ENCODE measurements at places on chromosomes 7 and 10.

DNA sequence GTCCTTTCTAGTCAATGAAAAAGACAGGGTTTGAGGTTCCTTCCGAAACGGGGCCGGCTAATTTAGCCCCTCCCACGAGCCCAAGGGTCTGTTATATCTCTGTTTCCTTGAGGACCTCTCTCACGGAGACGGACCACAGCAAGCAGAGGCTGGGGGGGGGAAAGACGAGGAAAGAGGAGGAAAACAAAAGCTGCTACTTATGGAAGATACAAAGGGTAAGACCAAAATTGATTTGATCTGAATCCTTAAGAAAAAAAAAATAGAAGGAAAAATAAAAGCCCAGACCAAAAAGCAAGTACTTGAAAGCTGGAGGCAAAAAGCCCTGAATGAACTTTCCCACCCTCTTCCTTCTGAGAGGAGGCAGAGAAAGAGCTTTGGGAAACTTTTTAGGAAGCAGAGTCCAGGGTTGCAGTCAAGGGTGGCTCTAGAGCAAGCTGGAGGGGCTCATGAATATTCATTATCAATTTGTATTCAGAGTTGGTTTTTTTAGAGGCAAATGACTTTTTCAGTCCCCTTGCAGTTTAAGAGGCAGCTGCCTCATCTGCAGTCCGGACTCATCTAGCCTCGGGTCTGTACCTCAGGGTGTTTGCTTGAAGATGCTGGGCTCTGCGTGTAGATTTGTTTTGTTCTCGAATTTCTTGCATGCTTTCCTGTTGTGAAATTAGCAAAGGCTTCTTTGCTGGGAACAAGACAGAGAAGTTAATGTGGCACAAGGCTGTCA lies at the start of gene ENTPD1:
ENTPD1 (plus strand) TSS at position 123 of the 721 bp plus-strand sequence; CDS start at position 200, 77 bp downstream.
- peak; percentile 59 for DNase-seq

DNA sequence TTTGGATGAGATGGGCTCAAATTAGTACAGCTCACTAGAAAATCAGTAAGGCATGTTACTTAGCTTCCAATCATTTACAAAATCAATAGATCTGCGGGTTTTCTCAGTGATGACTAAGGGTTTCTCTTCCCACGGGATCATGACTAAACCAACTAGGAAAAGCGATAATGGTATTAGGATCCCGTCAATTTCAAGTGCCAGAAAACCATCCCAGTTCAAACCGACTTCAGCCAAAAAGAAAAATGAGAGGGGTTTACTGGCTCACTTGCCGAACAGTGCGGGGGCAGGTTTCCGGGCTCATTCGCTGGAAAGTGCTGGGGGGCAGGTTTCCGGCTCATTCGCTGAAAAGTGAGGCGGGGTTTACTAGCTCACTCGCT lies 62.1 kb upstream of the LYZL2 start:
- DNase-seq, result no peak

DNA sequence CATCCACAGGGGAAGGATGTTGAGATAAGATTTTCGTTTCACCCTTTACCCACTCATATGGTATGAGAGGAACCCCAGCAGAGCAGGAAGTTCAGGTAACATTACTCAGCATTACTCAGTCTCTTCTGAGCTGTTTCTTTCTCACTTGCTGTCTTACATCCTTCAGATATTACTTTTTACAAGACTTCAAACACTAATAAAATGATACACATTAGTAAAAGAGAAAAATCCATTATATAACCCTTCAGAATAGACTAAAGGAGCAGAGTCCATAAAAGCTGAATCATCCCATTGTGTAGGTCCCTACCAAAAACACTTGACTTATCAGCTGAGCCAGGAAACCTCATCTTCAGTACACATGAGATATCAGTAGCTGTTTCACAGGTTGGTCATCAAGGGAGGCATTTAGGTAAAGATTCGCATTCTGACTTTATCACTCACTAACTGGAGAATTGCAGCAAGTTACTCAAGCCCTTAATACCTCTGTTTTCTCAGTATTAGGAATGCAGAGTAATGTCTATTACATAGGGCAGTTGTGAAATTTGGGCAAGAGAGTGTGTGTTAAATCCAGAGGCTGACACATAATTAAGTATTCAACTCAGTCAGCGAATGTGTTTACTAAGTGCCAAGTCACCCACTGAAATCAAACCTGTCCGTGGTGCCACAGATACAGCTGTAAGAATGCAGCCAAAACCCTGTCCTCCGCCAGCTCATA lies 44.7 kb downstream of the KLF6 start:
- no peak for DNase-seq

DNA sequence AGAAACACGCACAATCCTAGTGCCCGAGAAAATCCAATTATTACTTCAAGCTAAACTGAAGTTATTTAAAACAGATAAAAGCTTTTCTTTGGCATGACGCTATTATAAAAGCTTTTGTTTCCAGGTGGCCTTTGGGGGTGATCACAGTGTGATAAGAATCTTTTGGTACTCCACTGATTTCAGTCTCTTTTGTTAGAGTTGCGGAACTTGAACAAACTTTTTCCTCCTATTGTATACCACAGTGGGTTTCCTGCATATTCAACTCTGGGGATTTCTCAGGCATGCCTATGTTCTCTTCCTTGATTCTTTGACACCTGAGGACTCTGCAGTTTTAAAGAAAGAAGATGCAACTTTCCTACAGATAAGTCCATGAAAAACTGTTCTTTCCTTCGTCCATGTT lies 99.7 kb upstream of the PITRM1 start:
- DNase-seq, result peak; percentile 6

- DNase-seq, result no peak
Observed at GRCh38 chr7:21383227-21384220, 44.4 kb upstream of the SP4 start.

DNA sequence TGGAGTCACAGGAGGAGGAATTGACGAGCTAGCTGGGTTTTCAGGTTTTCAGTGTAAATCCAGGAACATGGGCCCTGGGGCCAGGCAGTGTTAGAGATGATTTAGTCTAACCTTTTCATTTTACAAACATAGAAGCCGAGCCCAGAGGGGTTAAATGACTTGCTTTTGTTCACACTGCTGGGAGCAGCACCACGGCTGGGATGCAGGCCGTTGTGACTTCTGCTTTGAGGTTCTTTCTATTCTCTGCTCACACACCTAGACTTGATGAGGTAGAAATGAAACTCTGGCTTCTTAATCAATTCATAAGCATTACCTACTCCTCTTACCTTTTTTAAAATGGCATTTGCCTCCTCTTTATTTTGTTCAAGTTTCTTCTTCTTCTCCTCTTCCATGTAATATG lies 36.4 kb downstream of the CREB5 start:
- DNase-seq, result no peak

GRCh38 chr10:128480601-128481000 lies 354.4 kb upstream of the MKI67 start:
- DNase-seq, result no peak

DNA sequence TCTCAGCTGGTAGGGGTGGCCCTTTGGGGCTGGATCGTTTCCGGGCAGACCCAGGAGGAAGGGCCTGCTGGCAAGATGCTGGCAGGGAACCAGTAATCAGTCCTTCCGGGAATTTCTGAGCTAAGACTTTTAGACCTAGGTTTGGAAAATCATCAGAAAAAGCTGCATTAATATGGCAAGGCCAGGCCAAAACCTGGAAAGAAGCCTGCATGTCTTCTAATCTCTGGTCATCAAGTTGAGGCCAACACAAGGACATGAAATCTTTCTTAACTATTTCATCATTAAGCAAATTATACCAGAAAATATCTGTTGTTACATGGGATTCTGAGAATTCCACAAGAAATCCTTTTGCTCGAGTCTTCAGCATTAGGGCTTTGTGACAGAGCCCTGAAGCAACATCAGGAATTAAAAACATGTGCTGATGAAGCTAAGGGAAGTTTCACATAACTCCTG lies 19.9 kb downstream of the CPA1 start:
- DNase-seq, result no peak

GRCh38 chr7:65448816-65449504 lies 75.3 kb downstream of the ZNF92 start:
- DNase-seq, result no peak

- no peak for DNase-seq
Observed at GRCh38 chr7:112188257-112188656, 17.9 kb downstream of the DOCK4 start.

DNA sequence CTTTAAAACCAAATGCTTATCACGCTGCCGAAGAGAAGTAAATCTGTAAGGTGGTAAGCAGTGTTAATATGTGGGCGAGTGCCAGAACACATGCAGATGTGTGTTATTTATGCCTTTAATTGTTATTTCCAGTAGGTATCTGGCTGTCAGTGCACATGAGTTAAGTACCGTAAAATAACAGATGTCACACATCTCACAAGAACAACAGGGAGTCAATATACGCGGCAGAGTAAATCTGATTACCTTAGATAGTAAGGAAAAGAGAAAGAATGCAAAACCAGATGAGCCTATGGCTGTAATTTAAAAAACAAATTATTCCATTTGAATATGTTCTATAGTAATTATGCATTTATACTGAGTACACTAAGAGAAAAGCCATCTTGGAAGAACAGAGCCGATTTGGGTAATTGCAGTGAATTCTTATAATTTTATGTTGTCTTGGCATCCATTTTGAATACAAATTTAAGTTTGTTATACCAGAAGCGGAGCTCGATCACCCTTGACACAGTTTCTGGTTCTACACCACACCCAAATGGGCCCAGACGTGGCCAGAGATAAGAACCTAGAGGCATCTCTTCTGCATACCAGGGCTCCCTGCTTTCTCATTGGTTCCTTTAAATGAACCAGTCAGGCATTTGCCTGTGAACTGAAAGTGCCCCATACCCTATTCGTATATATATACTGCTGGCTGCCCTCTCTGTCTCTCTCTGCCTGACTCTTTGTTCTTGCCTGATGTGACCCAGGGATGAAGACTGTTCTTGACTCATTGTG lies 34.8 kb downstream of the DNAJB9 start:
- DNase-seq, result no peak

GRCh38 chr7:149728491-149729375 lies 44.7 kb downstream of the ZNF467 start:
- no peak for DNase-seq

DNA sequence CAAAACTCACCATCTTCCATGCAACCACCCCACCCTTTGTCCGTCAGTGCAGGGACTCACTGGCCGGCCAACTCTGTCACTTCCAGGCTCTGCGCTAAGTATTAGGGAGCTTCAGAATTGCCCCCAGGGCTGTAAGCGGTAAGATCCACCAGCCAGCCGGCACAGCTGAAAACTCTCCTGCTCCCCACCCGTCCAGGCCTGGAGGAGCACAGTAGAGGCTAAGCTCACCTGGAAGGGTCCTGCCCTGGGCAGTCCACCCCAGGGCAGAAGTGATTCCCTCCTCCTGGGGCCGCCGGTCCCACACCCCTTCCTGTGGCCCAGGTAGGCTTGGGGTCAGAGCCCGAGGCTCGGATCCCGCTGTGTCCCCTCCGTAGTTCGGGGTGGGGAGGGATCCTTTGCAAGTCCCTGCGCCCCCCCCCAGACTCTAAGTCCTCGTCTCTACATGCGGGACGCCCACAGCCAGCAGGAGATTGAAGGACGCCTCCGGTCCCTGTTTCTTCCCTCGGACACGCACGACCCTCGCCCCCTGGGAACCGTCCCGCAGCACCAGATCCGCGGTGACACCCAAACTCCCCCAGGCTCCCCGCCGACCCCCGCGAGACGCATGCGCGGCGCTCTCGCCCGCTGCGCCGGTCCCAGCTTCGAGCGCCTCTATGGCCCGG lies 138.9 kb downstream of the ARHGAP22 start:
- peak; percentile 52 for DNase-seq

- peak; percentile 74 for DNase-seq
Observed at GRCh38 chr7:38105874-38106483, 72.1 kb upstream of the STARD3NL start.

DNA sequence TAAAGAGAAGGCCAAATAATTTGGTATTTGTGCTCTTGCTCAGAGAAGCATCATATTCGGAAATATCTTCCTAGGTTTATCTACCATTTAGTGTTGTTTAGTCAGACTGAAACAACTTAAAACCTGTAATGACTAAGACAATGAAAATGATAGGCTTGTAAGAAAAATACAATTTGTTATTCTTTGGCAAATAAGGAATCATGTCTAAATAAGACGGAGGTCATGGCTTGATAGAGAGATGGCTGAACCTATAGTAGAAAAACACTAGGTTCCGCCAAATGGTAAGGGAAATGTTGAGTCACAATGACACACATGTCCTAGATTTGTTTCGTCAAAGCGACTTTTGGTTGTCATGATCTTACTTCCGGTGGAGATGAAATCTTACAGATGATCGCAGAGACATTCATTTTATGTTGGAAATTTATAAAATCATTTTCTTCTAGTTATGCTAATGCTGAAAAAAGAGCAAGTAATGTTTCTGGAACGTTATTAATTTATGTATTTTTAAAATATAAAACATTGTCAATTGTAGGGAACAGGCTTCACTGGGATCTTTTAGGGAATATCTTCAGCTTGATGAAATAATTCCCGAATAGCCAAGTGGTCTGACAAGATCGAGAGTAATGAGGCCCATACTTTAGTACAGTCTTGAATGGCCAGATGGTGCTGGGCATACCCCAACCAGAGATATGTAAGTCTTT lies 1.0 kb downstream of the SRGN start:
- DNase-seq, result no peak

DNA sequence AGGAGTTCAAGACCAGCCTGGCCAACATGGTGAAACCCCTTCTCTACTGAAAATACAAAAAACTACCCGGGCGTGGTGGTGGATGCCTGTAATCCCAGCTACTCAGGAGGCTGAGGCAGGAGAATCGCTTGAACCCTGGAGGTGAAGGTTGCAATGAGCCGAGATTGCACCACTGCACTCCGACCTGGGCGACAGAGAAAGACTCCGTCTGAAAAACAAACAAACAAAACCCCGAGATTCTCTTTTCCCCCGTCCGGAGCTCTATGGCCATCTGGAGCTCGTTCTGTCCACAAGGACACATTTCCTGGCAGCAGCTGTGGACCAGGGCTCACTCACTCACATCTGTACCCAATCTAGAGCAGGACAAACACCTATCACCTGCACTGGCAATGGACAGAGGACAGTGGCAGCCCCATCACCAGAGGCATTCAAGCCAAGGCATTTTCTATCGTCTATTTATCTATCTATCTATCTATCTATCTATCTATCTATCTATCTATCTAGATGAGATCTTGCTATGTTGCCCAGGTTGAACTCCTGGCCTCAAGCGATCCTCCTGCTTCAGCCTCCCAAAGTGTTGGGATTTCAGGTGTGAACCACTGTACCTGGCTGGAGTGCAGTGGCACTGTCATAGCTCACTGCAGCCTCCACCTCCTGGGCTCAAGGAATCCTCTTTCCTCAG lies 167.1 kb upstream of the TNRC18 start:
- DNase-seq, result no peak

DNA sequence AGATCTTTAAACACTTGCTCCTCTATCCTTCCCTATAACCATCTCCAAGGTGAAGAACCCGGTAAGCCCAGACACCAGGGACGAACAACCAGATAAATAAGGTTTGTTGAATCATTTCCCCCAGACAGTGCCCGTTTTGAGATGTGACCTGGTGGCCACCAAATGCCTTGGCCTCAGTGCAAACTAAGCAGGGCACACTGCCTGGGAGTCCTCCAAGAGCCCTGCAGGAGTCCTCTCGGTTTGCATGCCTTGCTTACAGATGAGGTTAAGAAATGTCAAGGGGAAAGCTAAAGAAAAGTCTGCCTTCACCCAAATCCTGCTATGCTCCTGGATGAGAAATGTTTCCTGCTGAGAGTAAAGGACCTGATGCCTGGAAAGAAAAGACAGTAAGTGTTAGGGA lies 31.6 kb downstream of the SLIT1 start:
- DNase-seq, result no peak
